ENCODE measurements at places on chromosomes 7 and 10.

DNA sequence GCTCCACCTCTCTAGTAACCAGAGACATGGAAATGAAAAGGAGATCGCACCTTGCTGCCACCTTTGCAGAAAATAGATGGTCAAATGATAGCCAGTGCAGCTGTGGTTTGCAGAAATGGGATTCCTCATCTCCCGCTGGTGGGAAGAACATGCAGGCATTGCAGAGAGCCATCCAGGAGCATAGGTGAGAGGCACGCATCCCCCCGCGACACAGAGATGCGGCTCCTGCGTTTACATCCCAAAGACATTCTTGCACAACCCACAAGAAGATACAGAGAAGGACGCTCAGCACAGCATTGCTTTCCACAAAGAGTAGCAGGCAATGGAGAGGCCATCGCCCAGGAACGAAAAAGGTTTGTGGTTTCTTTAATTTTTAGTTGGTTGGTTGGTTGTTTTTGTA is 56.2 kb downstream of the OAT start:
- no peak for DNase-seq

DNA sequence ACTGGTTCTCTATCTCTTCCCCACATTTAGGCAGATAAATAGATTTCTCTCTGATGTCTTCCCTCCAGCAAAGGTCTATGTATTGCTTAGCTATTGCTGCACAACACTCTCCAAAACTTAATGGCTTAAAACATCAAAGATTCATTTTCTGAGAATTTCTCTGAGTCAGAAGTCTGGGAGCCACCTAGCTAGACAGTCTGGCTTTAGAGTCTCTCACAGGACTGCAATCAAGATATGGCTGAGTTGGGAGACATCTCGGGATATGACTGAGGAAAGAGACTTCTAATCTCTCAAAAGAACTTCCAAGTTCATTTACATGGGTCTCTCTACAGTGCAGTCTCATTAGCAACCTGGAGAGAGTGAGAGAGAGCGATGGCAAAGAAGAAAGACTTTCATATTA is 553.6 kb upstream of the GHITM start:
- DNase-seq: no peak

- DNase-seq: no peak
Measured at GRCh38 chr7:91068136-91068795, 196.0 kb upstream of the FZD1 start.

- no peak for DNase-seq
Measured at GRCh38 chr7:93516834-93517233, 57.7 kb downstream of the CALCR start.

DNA sequence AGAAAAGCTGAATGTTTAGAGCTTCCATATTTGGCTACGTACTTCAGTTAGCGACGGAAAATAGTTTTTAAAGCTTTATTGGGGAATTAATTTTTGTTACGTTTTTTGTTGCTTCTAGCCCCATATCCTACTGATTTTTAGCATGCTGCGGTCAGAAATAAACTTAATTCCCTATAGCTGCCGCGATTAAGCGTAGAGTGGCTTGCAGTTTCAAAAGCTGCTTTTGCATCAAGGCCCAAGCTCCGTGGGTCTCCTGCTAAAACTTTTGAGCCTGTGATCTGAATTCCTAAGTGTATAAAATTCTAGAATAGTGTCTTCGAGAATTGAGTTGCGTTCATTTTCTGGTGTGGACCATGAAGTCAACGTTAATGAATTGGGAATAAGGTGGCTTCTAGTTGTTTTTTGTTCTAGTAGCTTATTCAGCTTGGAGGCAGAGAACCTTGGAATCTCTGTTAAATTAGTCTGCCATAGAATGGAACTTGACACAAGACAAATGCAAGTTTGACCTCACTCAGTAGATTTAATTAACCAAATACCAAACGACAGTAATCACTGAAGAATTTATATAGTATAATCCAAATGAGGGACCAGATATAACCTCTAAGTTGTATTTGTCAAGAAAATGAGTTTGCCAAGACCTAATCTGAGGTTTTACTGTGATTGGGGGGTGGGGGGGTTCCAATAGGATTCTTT is 977 bp downstream of the CALU start:
- DNase-seq: no peak

- DNase-seq: no peak
Measured at GRCh38 chr10:85786401-85786899, 580.1 kb downstream of the GRID1 start.

Measured in stimulated activated CD4-positive, alpha-beta T cell treated with anti-CD3 and anti-CD28 coated beads, Interleukin-4, amount 100 ng/mL, for 48 hours (primary cell).